ENCODE measurements at places on chromosomes 7 and 10. TPM values are rescaled to one million over a fixed set of nuclear protein-coding genes. Genes with fewer than 3 reads are reported as not detected.

Gene HGF
- 1.2 TPM for total RNA-seq

Gene ANKRD61
- total RNA-seq = not detected

Gene PTF1A
- total RNA-seq = not detected

Gene ODAD2
- total RNA-seq = not detected

Gene AGMO
- total RNA-seq = not detected

Gene ADAMTS14
- not detected for total RNA-seq

Gene IFIT1B
- not detected for total RNA-seq

Gene OPALIN
- not detected for total RNA-seq

Gene LRIT1
- not detected for total RNA-seq

Gene SPDYE2
- total RNA-seq = not detected

Gene SPACDR
- total RNA-seq = 1.5 TPM

Measured in GM12878 (cell line).